Amniotic epithelial cell (primary cell): ENCODE measurements at places on chromosomes 13 and 19.
A peak's percentile ranks its signal among the peaks of the same experiment; 100 is the strongest.

DNA sequence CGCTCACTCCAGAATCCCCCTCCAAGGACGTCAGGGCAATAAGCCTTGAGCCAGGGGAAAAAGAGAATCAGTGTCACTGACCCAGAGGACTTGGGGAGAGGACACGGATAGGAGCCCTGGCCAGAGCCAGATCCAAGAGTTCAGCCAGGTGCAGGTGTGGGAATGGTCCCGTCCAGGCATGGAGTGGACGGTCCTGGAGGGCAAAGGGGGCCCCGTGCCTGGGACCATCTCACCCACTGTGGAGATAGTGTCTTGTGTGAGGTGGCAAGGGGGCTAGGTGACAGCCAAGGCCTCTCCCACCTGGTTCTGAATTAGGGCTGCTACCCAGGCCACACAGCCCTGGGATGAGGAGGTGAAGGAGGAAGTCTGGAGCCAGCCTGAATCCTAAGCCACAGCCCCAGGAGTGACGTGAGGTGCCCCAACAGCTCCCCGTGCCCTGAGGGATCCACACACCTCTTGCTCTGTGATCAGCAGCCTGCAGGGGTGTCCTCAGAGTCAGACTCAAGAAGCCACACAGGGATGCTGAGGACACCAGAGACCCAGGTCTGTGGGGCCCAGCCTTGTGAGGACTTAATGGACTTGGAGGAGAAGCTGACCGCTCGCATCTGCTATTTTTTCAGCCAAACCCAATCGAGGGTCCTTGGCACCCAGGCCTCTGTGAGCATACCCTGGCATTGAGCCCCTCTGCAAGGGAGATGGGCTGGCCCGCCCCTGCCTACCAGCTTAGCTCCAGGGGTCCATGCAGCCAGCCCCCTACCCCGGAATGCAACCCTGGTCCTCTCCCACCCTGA is 16.4 kb upstream of the ZNF14 start:
- no peak for DNase-seq

DNA sequence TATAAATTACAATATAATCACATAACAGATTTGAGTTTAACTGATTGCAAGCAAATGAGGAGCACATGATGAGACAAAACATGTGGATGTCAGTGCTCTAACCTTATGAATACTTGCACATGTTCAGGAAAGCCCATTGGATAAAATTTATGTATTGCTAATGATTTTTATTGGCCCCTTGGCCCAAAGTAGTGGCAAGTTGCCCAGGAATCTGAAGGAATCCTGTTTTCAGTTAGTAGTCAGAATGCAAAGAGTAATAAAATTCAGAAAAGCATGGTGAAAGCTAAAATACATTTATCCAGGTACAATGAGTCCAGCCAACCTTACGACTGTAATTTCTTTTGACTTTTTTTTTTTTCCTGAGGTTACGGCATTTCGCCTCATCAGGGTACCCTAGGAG is 1539.4 kb downstream of the EFNB2 start:
- no peak for DNase-seq

GRCh38 chr13:30796631-30797601 is 61.6 kb downstream of the ALOX5AP start:
- DNase-seq = peak; percentile 78

DNA sequence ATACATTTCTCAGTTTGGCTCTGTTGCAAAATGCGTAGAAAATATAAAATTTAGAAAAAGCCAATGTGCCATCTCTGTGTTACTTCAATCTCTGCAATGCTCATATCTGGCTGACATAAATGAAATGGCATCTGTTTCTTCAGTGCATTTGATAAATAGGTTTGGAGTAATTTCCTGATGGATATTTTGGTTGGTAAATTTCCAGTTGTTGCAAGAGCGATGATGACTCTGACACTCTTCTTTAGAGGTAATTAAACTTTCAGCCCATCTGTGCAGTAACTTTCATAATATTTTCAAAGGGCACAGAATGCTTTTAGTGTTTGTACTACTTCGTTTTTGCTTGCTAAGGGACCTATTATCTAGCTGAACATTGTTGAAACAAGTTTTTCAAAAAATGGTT is 1286.4 kb downstream of the PCDH9 start:
- peak; percentile 33 for DNase-seq

- DNase-seq = no peak
These were observed 226.4 kb downstream of the SUCLA2 start for GRCh38 chr13:47774671-47774994.

DNA sequence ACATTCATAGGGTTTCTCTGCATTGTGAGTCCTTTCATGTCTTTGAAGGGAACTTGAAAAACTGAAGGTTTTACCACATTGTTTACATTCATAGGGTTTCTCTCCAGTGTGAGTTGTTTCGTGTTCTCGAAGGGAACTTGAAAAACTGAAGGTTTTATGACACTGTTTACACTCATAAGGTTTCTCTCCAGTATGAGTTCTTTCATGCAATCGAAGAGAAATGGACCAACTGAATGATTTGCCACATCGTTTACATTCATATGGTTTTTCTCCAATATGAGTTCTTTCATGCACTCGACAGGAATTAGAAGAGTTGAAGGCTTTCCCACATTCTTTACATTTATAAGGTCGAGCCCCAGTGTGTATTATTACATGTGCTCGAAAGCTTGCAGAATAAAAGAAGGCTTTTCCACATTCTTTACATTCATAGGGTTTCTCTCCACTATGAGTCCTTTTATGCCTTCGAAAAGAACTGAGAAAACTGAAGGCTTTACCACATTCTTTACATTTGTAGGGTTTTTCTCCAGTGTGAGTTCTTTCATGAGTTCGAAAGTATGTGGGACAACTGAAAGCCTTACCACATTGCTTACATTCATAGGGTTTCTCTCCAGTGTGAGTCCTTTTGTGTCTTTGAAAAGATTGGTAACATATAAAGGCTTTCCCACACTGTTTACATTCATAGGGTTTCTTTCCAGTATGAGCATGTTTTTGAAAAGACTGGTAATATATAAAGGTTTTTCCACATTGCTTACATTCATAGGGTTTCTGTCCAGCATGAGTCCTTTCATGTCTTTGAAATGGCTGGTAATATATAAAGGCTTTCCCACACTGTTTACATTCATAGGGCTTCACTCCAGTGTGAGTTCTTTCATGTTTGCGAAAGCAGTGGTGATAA is 20.7 kb downstream of the ZNF14 start:
- peak; percentile 18 for DNase-seq

- no peak for DNase-seq
These were observed 10.2 kb downstream of the OXGR1 start for GRCh38 chr13:96984051-96984508.

- no peak for DNase-seq
These were observed 477.3 kb downstream of the FGF9 start for GRCh38 chr13:22148187-22148586.

GRCh38 chr19:45245334-45245787 is at the start of gene EXOC3L2:
Gene EXOC3L2 (minus strand): TSS chr19:45245407. CDS start chr19:45239045, 6,362 bp downstream.
- DNase-seq = no peak

DNA sequence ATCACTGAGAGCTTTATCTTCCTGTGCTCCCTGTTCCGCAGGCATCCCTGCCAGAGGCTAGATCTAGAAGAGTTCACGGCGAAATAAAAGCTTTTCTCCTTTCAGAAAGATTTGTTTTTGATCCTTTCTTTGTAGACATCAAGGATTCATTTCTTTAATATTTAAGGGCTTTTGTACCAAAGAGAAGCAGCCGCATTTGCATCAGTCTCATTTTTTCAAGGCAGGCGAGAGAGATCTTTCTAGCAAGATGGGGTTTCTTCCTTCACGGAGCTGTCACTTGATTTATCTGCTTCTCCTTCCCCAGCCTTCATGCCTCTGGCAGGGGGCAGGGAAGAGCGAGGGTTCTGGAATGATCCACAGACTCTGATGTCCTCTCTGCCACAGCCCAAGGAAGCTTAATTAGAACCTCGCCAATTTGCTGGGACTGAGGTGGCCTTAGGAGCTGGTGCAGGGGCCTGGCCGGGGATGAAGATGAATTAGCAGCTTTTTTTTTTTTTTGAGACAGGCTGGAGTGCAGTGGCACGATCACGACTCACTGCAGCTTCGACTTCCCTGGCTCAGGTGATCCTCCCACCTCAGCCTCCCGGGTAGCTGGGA is 40.0 kb downstream of the PIN1 start:
- DNase-seq = no peak

- no peak for DNase-seq
These were observed 57.8 kb upstream of the FBXL3 start for GRCh38 chr13:77084755-77085154.

DNA sequence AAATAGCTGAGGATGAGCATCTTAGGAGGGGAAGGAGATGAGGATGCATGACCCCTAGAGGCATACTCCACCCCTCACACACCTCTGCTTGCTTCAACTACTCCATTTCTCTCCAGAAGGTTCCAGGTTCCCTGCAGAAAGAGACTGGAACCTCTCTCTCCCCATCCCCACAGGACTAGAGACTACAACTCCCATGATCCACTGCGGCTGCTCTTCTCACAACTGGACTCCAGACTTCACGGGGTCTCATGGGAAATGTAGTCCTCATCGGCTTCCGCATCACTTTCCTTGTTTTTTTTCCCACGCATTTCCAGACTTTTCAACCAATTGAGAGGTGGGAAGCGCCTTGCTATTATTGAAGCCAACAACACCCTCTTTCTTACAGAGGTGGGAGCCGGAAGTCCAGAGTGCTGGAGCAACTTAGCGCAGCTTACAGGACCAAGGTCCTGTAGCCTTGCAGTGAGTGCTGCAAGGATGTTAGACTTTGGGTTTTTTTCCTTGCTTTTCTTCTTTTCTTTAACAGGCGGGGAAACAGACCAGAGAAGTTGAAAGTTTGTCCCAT is 13.9 kb upstream of the CACNG6 start:
- peak; percentile 91 for DNase-seq

GRCh38 chr19:51272183-51272810 is 21.4 kb downstream of the SIGLECL1 start:
- DNase-seq = no peak

DNA sequence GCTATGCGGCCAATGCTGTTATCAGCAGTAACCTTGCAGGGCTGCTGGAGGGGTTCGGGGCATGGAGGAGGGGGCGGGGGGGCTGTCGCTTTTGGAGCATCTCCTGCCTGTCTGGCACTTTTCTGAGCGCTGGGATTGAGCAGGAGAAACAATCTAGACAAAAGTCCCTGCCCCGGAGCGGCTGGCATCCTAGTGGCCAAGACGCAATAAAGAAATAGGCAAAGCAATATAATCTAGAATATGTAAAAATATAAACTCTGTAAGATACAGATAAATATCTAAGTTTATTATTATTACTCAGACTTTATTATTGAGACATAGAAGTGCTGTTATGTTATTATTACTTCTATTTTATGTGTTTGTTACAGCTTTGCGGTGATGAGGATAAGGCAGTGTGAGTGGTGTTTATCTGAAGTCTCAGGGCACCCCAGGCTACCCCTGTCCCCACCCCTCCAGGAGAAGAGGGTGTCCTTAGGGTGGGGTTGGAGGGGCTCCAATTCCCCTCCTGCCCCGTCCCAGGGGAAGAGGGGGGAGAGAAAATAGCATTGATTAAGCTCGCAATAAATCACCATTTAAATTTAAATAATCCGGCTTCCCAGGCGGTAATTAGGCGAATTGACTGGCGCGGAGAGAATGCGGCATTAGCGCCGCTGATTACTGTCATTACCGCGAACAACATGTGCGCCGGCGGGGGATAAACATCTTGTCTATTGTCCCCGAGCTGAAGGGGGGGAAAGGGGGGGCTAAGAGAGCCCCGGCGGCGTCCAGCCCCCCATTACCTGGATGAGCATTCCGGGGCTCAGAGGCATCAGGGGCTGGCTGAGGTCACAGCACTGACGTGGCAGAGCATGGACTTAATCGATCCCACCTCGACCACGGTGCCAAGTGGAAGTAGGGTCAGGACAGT is 3.2 kb downstream of the NPAS1 start:
- DNase-seq = no peak

GRCh38 chr13:40114305-40114896 is 458.9 kb downstream of the COG6 start:
- peak; percentile 26 for DNase-seq

DNA sequence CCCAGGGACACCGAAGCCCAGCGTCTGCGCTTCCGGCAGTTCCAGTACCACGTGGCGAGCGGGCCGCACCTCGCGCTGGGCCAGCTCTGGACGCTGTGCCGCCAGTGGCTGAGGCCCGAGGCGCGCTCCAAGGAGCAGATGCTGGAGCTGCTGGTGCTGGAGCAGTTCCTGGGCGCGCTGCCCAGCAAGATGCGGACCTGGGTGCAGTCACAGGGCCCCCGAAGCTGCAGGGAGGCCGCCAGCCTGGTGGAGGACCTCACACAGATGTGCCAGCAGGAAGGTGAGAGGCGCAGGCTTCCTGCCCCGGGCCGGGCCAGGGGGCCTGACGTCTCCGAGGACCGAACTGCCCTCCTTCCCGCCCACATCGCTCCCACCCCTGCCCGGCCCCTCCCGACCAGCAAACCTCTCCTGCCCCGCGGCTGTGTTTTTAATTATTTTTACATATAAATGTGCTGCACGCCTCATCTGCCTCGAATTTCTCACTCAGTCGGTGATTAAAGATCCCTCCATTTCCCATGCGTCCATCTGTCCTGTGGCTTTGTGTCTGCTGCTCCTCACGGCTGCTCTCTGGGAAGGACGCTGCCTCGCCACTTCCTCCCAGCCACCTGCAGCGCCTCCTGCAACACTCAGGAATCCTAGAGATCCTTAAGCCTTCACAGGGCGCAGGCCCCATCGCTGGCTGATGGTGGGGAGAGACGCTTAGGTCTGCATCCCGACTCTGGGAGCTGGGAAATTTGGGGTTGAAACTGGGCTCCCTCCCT is 4.3 kb downstream of the ZSCAN1 start:
- no peak for DNase-seq
